NCI-H2081 (cell line): ENCODE measurements at places on chromosomes 2 and 18.

DNA sequence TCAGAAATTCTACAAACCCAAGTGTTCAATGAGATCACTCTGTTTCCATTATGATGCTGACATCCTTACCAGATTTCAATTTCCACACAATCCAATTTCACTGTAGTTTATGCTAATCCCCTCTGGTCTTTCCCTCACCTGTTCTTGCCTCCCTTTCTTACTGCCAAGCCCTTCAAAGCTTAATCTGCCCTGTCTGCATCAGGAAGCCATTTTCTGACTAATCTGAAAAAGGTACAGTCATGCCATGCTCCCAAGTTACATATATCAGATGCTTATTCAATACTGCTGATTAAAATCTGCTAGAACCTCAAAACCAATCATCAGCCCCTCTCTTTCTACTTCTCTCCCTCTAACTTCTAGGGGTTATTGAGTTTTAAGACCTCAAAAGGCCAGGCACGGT lies 8.9 kb downstream of the KRTCAP3 start:
- DNase-seq, result no peak

GRCh38 chr2:199997296-199997695 lies 41.9 kb downstream of the MAIP1 start:
- no peak for DNase-seq

- no peak for DNase-seq
Observed at GRCh38 chr2:159326569-159327255, 40.2 kb upstream of the WDSUB1 start.

DNA sequence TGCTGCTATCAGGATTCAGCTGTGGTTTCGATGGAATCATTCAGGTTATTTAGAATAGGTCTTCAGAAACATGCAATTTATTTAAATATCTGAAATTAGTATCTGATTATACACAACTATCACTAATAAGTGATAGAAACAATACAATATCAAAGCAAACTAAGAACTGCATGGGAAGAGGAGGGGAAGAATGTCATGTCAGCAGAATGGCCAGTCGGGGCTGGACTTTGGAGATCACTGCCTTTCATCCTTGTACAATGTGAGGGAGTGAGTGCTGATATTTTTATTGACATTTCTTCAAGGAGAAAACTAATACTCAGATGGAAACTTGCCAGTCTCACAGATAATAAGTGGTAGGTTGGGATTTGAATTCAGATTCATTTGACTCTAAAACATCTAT lies 224.0 kb upstream of the LINC00305 start:
- DNase-seq, result no peak

DNA sequence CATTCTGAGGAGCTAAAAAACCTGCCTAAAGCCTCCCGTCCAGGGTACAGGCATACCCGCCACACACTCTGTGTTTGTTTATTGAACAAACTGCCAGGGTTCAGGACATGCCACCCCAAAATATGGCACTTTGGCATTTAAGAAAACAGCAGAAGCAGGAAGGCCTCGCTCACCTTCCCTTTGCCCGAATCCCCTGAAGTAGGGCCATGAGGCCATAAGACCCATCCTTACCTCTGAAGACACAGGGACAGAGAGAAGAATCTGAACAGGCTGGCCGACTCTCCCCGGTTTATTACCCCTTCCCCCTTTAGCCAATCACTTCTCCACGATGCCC lies 1.7 kb upstream of the NEURL3 start:
- no peak for DNase-seq

GRCh38 chr2:23230885-23231284 lies 154.1 kb upstream of the KLHL29 start:
- no peak for DNase-seq

DNA sequence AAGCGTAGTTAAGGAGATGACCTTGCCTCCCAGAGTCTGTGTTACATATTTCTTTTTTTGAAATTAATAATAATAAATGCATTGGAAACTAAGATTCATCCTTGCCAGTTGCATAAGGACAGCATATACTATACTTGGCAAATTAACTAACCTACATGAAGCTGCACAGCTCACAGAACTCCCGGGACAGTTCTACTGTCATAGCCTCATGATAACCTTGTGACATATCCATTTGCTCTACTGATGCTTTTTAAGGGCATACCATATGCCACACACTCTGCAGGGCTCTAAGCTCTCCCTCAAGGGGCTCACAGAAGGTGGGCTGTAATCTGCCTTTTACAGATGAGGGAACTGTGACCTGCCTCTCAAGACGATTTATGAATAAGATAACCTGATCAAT lies 3.8 kb downstream of the ITGB1BP1 start:
- DNase-seq, result no peak

- no peak for DNase-seq
Observed at GRCh38 chr18:51017140-51017879, 12.7 kb upstream of the SMAD4 start.

DNA sequence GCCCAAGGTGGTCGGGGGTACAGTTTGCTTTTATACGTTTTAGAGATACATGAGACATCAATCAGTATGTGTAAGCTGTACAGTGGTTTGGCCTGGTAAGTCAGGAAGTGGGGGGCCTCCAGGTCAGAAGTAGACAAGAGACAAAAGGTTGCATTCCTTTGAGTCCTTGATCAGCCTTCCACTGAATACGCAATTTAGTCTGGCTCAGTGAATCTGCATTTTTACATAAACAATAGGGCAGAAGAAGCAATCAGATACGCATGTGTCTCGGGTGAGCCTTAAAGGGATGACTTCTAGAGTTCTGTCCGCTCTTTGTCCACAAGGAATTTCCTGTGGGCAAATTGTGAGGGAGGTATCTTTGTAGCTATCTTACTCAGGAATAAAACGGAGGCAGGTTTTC lies 87.2 kb downstream of the SOWAHC start:
- no peak for DNase-seq

GRCh38 chr2:105328281-105329196 lies 996 bp downstream of the TGFBRAP1 start:
- peak; percentile 48 for DNase-seq

DNA sequence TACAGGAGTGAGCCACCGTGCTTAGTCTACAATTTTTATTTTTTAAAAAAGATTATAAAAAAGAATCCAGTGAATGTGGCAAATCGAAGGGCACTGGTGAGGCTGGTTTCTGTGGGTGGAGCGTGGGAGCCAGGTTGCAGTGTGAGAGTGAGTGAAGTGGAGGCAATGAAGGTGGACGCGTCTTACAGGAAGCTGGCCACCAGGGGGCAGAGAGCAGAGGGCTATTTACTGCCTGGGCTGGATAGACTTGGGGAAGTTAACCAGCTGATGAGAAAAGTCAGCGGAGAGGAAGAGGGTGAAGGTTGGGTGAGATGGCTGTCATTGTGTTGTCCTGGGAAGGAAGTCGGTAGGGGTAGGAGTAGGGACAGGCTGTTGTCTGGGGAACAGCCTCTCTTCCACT lies 6.8 kb downstream of the SCTR start:
- peak; percentile 32 for DNase-seq

GRCh38 chr18:26196605-26197004 lies 29.6 kb upstream of the TAF4B start:
- no peak for DNase-seq

DNA sequence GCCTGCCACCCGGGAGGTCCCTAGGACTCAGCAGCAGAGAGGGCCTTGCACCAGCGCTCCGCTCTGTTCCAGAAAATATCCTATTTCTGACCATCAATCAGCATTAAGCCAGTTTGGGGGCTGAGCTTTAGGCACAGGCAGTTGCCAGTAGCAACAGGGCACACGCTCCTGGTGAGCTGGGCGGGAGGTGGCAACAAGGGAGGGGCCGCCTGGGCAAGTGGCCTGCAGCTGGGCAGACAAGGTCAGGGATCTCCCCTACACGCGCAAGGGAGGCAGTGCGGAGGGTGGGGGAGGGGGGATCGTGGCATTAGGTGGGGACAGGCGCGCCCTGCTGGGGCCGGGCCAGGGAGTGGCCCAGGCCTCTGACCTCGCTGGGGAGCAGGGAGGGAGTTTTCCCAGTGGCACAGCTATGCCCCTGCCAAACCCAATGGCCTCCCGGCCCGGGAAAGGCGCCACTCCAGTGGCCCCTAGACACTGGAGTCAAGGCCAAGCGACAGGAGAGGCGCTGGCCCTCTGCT lies 302.8 kb downstream of the NCKAP5 start:
- DNase-seq, result no peak

- peak; percentile 4 for DNase-seq
Observed at GRCh38 chr18:49561289-49562193, at the start of gene LIPG. Gene LIPG, plus strand, starts transcription at chr18:49562057. Its CDS starts 252 bp downstream, at chr18:49562309.

- no peak for DNase-seq
Observed at GRCh38 chr2:241500431-241500975, 7.9 kb downstream of the STK25 start.

DNA sequence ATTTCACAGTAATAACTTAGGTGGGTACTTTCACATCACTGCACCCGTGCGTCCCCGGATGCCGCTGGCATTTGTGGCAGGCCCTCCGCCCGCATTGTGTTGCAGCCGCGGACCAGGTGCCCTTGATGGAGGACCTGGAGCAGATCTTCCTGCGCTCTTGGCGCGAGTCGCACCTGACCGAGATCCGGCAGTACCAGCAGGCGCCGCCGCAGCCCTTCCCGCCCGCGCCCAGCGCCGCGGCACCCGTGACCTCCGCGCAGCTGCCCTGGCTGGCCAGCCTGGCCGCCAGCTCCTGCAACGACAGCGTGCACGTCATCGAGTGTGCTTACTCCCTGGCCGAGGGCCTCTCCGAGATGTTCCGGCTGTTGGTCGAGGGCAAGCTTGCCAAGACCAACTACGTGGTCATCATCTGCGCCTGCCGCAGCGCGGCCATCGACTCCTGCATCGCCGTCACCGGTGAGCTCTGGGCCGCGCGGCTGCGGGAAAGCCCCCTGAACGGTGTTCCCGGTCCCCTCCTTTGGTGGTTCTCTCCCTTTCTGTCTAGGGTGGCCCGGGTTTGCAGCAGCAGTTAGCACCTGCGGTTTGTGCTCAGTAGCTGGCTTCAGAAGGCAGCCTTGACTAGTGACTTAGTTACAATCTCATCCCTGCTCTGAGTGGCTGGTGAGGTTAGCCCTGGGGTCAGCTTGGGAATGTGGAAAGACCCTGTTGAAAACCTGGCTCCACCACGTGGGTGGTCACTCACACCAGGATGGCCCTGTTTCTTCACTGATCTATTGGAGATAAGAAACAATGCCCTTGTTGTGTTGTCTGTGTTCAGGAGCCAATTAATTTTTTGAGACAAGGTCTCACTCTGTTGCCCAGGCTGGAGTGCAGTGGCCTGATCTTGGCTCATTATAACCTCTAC lies 59.1 kb downstream of the GREB1 start:
- DNase-seq, result no peak

DNA sequence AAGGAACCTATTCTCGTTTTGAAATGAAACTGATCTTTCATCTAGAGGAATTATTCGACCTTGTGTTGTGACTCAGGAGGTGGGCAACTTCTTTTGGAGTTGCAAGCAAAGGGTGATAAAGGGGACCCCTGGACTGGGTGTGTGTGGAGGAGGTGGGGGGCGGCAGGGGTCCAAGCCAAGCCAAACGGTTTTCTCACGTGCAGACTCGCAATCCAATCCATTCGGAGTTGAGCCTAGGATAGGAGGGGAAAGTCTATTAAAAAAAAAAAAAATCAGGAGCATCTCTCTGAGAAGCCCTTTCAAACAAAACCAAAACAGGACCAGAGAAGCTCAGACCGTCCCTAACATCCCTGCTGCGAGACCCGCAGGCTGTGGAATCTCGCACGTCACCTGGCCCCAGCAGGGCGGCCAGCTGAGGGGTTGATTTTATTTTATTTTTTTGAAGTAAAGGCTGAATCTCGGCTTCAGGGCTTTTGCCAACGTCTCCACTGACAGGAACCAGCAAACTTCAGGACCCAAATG lies 3.7 kb upstream of the ZEB2 start:
- DNase-seq, result peak; percentile 32

DNA sequence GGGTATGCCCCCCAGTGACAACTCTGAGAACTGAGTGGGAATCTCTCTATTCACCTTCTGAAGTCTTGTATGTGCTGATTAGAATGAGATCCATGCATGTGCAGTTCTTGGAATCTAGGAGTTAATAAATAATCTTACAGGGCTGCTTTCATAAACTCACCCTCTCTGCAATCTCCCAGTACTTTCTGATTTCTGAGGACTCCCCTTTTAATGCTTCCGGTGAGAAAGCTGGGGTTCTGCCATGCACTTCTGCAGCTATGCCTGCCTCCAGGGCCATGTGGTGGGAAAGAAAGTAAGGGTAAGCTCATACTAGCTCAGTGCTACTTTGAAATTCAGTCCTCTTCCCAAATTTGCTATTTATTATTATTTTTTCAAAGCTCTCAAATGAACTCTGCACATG lies 432.9 kb downstream of the MTX2 start:
- no peak for DNase-seq

- peak; percentile 39 for DNase-seq
Observed at GRCh38 chr18:4455113-4455811, at the start of gene DLGAP1. Gene DLGAP1, minus strand, starts transcription at chr18:4455307.

GRCh38 chr2:177738461-177739235 lies 333.9 kb downstream of the PDE11A start:
- no peak for DNase-seq

DNA sequence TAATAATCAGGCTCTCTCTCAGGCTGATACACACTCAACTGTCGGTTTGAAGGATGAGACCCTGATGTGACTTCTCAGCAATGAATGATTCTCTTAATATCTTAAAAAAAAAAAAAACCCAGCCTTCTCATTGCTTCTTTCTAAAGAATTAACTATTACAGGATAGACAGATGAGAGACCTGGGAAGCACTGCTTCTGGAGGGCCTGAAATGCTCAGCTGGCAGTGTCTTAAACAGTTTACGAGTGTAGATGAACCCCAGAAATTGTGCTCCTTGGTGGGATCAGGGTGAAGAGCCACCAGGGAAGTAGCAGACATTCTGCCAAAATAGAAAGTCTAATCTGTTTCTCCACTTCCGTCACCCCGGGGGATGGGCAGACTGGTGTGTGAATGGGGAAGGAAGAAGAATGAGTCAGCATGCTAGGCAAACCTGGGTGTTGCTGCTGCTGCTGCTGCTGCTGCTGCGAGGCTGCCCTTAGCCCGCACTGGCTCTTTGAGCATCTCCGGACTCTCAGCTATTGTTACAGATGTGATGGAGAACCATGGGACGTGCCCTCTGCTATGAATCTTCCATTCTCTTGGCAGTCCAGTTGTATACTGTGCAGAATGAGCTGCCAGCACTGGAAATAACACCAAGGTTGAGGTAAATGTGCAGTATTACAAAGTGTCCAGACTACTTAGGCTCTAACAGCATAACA lies 158.4 kb downstream of the SETBP1 start:
- DNase-seq, result peak; percentile 56

- no peak for DNase-seq
Observed at GRCh38 chr2:46065152-46065551, 232.1 kb upstream of the EPAS1 start.

- DNase-seq, result no peak
Observed at GRCh38 chr2:159609811-159610549, 6.4 kb downstream of the BAZ2B start.

- no peak for DNase-seq
Observed at GRCh38 chr2:15894481-15895144, 45.7 kb upstream of the MYCN start.
